Aorta (tissue), 5 donors: ENCODE measurements at places on chromosomes 4 and X. TPM values are rescaled to one million over a fixed set of nuclear protein-coding genes. Genes with fewer than 3 reads are reported as not detected.

GASK1B gene
- polyA plus RNA-seq: 62.5 TPM

OPN1MW3 gene
- polyA plus RNA-seq: not detected

C4orf50 gene
- polyA plus RNA-seq: not detected

DNA sequence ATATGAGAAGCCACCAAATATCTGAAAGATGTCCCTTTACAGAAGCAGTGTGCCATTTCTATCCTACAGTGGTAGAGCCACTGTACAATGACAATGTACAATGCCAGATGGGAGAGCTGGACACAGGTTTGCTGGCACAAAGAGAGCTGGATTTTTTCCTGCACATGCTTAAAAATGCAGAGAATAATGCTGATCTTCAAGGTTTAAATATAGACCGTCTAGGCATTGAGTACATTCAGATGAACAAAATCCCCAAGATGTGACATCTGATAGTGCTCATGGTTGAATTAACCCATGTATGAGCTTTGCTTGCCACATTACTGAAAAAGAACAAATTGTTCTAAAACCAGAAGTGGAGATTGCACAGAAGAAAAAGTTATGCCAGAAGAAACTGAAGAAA is 11.7 kb downstream of the ADGRL3 start:
- H3K27ac ChIP-seq: no peak overlapping the region
- no peaks in the 10 kb centered on the region for H3K27me3 ChIP-seq
- DNase-seq: no peak
- no peak overlapping the region for H3K4me3 ChIP-seq

GRCh38 chr4:8351931-8352367 is 82.4 kb downstream of the HTRA3 start:
- H3K27me3 ChIP-seq: no peaks in the 10 kb centered on the region
- no peaks in the 10 kb centered on the region for H3K36me3 ChIP-seq
- no peaks in the 10 kb centered on the region for H3K4me1 ChIP-seq
- DNase-seq: no peak
- no peak overlapping the region for H3K4me3 ChIP-seq

GRCh38 chr4:4726051-4726450 is 133.4 kb upstream of the MSX1 start:
- no peak for DNase-seq
- no peaks in the 10 kb centered on the region for H3K27me3 ChIP-seq
- no peak overlapping the region for H3K27ac ChIP-seq
- no peak overlapping the region for H3K4me3 ChIP-seq
- H3K4me1 ChIP-seq: no peaks in the 10 kb centered on the region

DNA sequence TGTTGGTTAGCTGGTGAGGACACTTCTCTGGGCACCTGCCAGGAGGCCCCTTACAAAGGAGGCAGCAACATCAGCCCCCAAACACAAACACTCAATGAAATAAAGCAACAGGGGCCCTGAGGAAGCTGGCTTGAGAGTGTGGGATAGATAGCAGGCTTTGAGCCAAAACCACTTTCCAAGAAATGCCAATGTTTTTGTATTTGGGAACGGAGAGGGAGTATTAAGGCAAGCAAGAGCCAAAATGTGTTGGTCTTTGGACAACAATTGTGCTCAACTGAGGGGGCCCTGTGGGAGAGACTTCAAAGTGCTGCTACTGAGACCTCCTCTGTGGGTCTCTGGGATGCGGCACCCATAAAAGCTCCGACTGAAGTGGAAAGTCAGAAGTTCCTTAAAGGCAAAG is 41.0 kb downstream of the RAI2 start:
- no peaks in the 10 kb centered on the region for H3K27me3 ChIP-seq
- H3K27ac ChIP-seq: no peak overlapping the region
- no peaks in the 10 kb centered on the region for H3K36me3 ChIP-seq
- no peak for DNase-seq
- peaks cover 6% of the 10 kb centered on the region for H3K4me1 ChIP-seq
- no peak overlapping the region for H3K4me3 ChIP-seq

- H3K27ac ChIP-seq: no peak overlapping the region
- no peak overlapping the region for H3K4me3 ChIP-seq
- no peaks in the 10 kb centered on the region for H3K4me1 ChIP-seq
- H3K27me3 ChIP-seq: no peaks in the 10 kb centered on the region
- DNase-seq: no peak
Observed at GRCh38 chr4:152709675-152710438, 30.1 kb upstream of the TMEM154 start.

GRCh38 chr4:2415881-2416563 is 2.4 kb downstream of the ZFYVE28 start:
- no peak for DNase-seq
- H3K4me3 ChIP-seq: no peak overlapping the region
- H3K4me1 ChIP-seq: no peaks in the 10 kb centered on the region

GRCh38 chrX:150570512-150570911 is 2.1 kb downstream of the MTM1 start:
- no peaks in the 10 kb centered on the region for H3K36me3 ChIP-seq
- H3K27ac ChIP-seq: no peak overlapping the region
- no peak overlapping the region for H3K4me3 ChIP-seq

- DNase-seq: no peak
- H3K4me1 ChIP-seq: no peaks in the 10 kb centered on the region
- no peak overlapping the region for H3K4me3 ChIP-seq
- no peaks in the 10 kb centered on the region for H3K27me3 ChIP-seq
- no peaks in the 10 kb centered on the region for H3K36me3 ChIP-seq
Observed at GRCh38 chr4:42653626-42654560, 3.0 kb downstream of the ATP8A1 start.

- H3K4me1 ChIP-seq: no peaks in the 10 kb centered on the region
- H3K27me3 ChIP-seq: no peaks in the 10 kb centered on the region
- no peak for DNase-seq
- H3K36me3 ChIP-seq: no peaks in the 10 kb centered on the region
- H3K4me3 ChIP-seq: no peak overlapping the region
Observed at GRCh38 chr4:187380181-187380581, 615.4 kb upstream of the ZFP42 start.

- H3K27me3 ChIP-seq: no peaks in the 10 kb centered on the region
- H3K27ac ChIP-seq: no peak overlapping the region
- no peak overlapping the region for H3K4me3 ChIP-seq
- H3K4me1 ChIP-seq: no peaks in the 10 kb centered on the region
- H3K36me3 ChIP-seq: no peaks in the 10 kb centered on the region
Observed at GRCh38 chr4:10239982-10240654, 123.5 kb upstream of the WDR1 start.

DNA sequence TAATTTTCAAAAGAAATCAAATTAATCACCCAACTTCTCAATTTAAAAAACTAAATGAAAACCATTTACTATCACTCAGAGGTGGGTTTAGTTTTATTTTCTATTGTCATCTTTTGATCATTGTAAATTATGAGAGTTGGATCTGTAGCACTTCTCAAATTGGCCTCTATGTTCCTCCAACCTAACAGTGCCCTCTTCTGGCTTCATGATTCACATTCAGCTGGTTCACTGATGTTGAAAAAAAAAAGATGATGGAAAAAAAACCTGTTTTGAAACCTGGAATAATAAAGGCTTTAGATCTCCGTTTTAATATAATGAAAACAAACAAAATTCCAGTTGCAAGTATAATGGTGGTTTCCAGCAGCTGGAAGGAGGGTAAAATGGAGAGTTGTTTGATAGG is 2.4 kb upstream of the NBDY start:
- H3K4me1 ChIP-seq: no peaks in the 10 kb centered on the region
- no peaks in the 10 kb centered on the region for H3K27me3 ChIP-seq
- DNase-seq: no peak
- H3K36me3 ChIP-seq: no peaks in the 10 kb centered on the region

DNA sequence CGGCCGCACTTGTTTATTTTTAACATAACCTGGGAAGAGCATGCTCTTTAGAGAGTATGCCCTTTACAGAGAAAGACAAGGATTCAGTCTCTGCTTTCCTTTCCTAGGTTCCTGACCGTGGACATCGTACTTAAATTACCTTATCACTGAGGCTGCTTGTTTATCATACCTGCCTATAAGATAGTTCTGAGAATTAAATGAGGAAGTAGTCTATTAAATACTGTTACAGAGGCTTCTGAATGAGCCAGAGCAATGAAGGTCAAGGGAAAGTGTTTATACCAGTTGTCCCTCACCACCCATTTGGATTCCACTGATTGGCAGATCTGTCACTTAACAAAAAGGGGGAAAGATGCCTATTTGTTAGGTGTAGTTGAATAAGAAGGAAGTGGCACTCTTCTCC is 10.0 kb downstream of the TXLNG start:
- no peak for DNase-seq
- H3K4me3 ChIP-seq: no peak overlapping the region
- H3K36me3 ChIP-seq: peaks cover 3% of the 10 kb centered on the region
- no peaks in the 10 kb centered on the region for H3K27me3 ChIP-seq
- no peaks in the 10 kb centered on the region for H3K4me1 ChIP-seq

- no peaks in the 10 kb centered on the region for H3K36me3 ChIP-seq
- DNase-seq: no peak
- H3K27ac ChIP-seq: no peak overlapping the region
- no peak overlapping the region for H3K4me3 ChIP-seq
- no peaks in the 10 kb centered on the region for H3K27me3 ChIP-seq
Observed at GRCh38 chr4:19177616-19178015, 1074.1 kb upstream of the SLIT2 start.

DNA sequence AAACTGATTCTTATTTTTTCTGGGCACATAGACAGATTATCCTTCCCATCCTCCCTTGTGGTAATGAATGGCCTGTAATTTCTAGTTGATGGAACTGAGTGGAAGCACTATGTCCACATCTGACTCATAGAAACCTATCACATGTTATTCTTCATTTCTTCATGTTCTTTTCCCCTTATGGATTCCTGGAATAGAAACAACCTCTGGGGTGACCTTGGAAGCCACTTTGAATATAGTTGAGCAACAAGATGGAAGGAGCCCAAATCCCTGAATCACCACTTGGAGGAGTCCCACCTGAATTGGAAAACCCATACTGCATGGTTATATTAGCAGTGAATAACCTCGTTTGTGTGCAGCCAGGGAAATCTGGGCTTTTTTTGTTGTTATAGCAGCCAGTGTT is 137.8 kb downstream of the MID1IP1 start:
- H3K36me3 ChIP-seq: no peaks in the 10 kb centered on the region
- DNase-seq: no peak
- no peaks in the 10 kb centered on the region for H3K27me3 ChIP-seq
- H3K27ac ChIP-seq: no peak overlapping the region
- no peak overlapping the region for H3K4me3 ChIP-seq
- no peaks in the 10 kb centered on the region for H3K4me1 ChIP-seq

DNA sequence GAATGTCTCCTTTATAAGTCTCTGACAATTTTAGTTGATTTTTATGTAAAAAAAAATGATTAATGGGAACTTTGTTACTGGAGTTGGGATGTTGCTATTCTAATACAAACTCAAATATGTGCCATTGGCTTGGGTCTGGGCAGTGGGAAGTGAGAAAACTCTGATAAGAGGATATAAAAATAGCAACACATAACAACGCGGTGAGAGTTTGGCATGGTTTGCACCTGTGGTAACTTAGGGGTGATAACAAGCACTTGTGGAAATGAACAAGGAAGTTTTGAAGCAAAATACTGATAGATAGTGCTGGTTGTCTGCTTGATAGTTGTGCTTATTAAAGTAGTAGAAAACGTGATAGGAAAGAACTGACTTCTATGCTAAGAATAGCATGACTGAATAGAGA is 743.3 kb upstream of the AGA start:
- no peak overlapping the region for H3K27ac ChIP-seq
- H3K27me3 ChIP-seq: no peaks in the 10 kb centered on the region
- peaks cover 2% of the 10 kb centered on the region for H3K4me1 ChIP-seq
- H3K36me3 ChIP-seq: no peaks in the 10 kb centered on the region
- DNase-seq: no peak
- H3K4me3 ChIP-seq: no peak overlapping the region
